Stimulated activated CD4-positive, alpha-beta T cell treated with anti-CD3 and anti-CD28 coated beads, Interleukin-15, amount 100 ng/mL, for 48 hours (primary cell): ENCODE measurements at places on chromosomes 3 and 15.

GRCh38 chr3:81869382-81869781 is 107.9 kb upstream of the GBE1 start:
- DNase-seq = no peak

- no peak for DNase-seq
Observed at GRCh38 chr3:177478170-177478867, 281.0 kb upstream of the TBL1XR1 start.

GRCh38 chr3:113268942-113269341 is 57.6 kb downstream of the BOC start:
- DNase-seq = no peak

GRCh38 chr15:67980171-67980570 is 73.9 kb upstream of the PIAS1 start:
- DNase-seq = no peak

- DNase-seq = no peak
Observed at GRCh38 chr3:184825121-184825820, 13.3 kb downstream of the VPS8 start.

GRCh38 chr15:41513506-41514227 is at the start of gene LTK:
LTK (minus strand) TSS chr15:41513827; CDS start chr15:41513709, 118 bp downstream.
- DNase-seq = no peak

DNA sequence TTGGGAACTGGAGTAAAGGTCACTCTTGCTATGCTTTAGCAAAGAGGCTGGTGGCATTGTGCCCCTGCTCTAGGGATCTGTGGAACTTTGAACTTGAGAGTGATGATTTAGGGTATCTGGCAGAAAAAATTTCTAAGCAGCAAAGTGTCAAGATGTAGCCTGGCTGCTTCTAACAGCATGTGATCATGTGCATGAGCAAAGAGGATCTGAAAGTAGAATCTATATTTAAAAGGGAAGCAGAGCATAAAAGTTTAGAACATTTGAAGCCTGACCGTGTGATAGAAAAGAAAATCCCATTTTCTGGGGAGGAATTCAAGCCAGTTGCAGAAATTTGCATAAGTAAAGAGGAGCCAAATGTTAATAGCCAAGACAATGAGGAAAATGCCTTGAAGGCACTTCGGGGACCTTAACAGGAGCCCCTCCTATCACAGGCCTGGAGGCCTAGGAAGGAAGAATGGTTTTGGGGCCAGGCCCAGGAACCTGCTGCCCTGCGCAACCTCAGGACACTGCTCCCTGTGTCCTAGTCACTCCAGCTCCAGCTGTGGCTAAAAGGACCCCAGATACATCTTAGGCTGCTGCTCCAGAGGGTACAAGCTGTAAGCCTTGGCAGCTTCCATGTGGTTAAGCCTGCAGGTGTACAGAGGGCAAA is 212.2 kb upstream of the LINGO1 start:
- DNase-seq = no peak

GRCh38 chr3:178443634-178444033 is 92.6 kb upstream of the KCNMB2 start:
- DNase-seq = no peak

- DNase-seq = no peak
Observed at GRCh38 chr3:40116478-40117177, 192.9 kb upstream of the EIF1B start.

GRCh38 chr3:69368129-69368741 is 17.7 kb downstream of the FRMD4B start:
- DNase-seq = no peak

DNA sequence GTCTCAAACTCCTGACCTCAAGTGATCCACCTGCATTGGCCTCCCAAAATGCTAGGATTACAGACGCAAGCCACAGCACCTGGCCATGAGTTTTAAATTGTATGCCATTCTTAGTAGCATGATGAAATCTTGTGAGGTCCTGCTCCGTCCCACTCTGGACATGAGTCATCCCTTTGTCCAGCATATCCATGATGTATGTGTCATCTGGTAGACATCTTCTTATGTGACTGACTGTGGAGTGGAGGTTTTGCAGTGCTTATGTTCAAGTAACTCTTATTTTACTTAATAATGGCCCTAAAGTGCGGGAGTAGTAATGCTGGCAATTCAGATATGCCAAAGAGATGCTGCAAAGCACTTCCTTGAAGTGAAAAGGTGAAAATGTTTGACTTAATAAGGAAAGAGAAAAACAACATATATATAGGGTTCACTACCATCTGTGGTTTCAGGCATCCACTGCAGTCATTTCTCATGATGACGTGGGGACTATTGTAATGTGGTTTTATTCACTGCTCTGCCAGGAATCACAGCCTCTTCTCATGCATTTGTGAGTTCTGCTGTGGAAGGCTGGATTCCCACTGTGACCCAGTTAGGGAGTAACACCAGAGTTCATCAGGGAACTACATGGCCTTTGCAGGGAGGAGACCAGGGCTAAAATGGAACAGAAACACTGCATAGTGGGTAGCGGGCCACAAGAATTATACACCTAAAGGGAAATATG is 204.6 kb upstream of the STRIT1 start:
- DNase-seq = no peak

- DNase-seq = peak; percentile 96
Observed at GRCh38 chr3:19946832-19947548, at the start of gene RAB5A. RAB5A (plus strand) TSS chr3:19947097; CDS start chr3:19950899, 3,802 bp downstream.

- no peak for DNase-seq
Observed at GRCh38 chr3:194950906-194951628, 265.4 kb downstream of the FAM43A start.

- no peak for DNase-seq
Observed at GRCh38 chr3:47825590-47825989, 22.7 kb downstream of the DHX30 start.

GRCh38 chr3:35262406-35262805 is 376.9 kb upstream of the ARPP21 start:
- no peak for DNase-seq

DNA sequence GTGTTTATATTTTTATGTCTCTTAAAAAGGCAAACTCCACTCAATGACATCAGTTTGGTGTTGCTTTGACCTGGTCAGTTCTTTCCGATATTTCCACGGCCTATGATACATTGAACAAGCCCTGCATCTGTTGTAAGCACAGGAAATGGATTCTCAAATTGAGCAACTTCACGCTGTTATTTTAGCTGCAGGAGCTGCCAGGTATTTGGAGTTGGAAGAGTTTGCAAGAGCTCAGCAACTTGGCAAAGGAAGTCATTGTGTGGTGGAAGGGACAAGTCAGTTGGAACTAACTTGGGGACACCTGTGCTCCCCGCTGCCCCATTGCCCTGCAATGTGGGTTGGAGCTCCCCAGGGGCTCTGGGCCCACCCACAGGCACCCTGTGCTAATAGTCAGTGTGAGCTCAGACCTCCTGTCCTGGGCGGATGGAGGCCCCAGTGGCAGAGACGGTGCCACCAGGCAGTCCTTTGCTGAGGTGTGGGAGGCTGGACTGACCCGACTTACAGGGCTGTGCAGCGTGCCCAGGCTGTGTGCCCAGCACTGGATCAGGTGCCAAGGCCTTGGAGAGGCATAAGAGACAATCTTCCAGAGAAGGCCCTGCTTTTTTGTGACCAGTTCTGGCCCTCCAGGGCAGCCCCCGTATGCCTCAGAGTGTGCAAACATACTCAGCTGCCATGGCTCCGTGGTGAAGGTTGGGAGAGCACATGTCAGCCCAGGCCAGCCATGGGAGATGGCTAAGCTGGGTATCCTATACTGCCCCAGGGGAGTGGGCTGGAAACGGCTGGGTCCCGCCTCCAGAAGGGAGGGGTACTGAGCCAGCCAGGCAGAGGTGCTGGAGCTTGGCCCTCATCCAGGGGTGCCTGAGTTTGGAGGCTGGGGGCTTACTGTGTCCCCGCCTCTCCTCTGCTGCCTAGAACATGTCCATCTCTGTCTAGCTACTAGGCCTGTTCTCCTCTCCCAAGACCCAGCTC is 43.5 kb downstream of the KY start:
- no peak for DNase-seq

- DNase-seq = no peak
Observed at GRCh38 chr3:185540695-185541094, 11.7 kb downstream of the LIPH start.

DNA sequence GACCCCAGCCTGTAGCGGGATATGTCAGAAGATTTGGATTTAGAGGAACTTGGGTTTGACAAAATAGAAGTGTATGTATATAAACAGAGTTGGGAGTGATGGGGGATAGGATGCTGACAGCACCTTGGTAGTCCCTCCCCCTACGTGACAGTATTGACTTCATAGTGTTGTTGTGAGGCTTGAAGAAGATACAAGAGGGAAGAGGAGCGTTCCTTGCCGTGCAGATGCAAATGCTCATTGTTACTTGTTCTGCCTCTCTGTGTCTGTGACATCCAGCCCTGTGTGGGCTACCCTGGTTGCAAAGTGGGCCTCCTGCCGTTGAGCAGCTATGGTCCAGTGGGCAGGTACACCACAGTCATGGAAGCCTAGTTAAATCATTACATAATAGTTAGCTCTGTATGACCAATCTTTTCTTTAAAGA is 45.0 kb downstream of the SMAD3 start:
- no peak for DNase-seq

- DNase-seq = no peak
Observed at GRCh38 chr3:169668957-169669741, 5.6 kb upstream of the MECOM start.

DNA sequence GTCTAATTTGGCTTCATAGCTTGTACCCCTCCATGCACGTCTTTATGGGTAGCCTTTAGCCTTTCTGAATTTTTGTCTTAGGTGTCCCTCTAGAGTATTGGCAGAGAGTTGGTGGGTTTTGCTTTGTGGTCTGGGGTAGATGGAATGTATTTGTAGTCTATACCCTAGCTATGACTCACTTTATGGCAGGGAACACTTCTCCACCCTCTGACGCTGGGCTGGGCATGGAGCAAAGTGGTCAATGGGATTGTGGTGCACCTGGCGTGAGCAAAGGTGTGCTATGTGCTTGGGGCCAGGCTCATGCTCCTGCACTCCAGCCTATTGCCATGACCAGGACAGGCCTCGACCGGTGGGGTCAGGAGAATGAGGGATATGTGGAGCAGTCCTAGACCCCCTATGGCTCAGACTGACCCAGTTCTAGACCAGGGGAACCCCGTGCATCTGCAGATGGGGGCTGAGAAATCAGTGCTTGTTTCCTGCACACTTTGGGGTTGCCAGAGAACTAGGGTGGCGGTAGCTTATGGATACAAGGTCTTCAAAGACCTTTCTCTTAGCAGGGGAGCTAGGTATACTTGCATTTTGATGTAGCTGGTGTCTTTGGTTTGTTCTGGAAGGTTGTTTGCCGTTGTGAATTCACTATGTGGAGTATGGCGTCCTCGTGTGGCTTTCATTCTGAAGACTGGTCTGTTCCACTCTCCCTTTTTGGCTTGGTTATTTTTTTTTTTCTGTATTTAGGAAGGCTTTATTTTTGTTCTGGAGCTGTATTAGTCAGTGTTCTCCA is 49.4 kb upstream of the RPL32 start:
- DNase-seq = no peak

DNA sequence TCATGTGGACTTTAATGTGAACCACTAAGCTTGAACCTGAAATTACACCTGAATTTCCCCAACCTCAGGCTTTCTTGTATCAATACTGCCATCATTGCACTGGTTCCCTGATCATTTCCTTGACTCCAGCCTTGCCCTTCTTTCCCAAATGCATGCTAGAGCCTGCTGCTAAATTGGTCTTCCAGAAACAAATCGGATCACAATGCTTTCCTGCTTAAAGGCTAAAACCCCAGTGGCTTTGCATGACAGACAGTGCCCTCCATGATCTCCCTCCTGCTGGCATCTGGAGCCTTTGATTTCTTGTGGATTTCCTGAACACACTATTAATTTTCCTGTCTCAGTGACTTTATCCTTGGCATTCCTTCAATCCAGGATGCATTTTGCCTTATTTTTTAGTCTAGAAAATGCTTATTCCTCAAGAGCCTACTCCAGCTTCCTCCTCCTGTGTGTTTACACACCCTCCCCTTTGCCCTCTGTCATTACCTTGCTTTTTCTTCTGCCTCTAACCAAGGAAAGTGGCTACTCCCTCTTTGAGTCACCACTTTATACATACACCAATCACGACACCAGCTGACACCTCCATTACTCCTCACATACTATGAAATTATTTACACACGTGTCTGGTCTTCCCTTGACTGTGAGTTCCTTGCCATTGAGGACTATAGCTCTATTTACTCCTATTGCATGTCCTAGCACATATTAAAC is 214.6 kb downstream of the KCNAB1 start:
- no peak for DNase-seq

- DNase-seq = no peak
Observed at GRCh38 chr15:67164401-67164791, 90.1 kb downstream of the AAGAB start.

DNA sequence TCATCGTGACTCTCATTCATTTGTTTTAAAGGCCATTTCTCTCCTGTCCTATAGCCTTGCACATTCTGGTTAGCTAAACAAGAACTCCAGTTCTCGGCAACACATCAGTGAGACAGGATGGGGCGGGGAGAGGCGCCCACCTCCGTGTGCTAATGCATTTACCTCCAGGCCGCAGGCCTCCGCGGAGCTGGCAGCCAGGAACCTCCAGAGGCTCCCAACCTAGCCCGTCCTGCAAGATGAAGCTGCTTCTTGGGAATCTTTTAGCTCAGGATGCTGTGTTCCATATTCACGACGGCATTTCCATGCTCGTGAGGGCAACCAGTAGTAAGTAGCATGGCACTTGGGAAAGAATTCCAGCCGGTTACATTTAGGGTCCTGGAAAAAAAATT is 47.9 kb downstream of the RGMA start:
- no peak for DNase-seq
